ENCODE measurements at places on chromosomes 3 and 15.

GRCh38 chr3:49497606-49498005, 27.5 kb downstream of the DAG1 start:
- no peak for DNase-seq

DNA sequence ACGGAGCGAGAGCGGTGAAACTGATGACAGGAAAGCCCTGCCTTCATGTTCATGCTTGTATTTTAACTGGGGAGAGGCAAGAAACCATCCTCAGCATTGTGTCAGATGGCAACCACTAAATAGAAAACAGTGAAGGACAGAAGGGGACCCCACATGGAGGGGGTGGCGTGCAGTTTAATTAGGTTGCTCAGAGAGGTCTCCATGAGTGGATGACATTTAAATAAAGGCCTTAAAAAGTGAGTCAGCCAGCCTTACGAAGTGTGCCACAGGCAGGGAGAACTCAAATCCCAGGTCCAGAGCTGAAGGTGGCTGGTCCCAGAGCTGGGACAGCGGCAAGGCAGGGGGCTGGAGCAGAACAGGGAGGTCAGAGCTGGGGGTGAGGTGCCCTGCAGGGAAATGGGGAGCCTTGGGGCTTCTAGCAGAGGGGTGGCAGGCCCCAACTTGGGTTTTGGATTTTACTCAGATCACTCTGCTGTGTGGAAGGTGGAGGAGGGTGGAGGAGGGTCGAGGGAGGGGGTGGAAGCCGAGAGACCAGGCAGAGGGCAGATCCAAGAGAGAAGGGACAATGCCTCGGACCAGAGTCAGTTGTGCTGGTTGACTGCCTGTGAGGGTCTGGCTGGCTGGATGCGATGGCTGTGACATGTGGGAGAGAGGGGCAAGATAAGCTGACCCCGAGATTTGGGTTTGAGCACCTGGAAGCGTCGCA, 73.7 kb downstream of the KLF13 start:
- DNase-seq = no peak

GRCh38 chr15:36363335-36363734, 216.1 kb upstream of the CDIN1 start:
- DNase-seq = no peak

- no peak for DNase-seq
Measured at GRCh38 chr3:130258532-130258952, 86.9 kb upstream of the COL6A5 start.

DNA sequence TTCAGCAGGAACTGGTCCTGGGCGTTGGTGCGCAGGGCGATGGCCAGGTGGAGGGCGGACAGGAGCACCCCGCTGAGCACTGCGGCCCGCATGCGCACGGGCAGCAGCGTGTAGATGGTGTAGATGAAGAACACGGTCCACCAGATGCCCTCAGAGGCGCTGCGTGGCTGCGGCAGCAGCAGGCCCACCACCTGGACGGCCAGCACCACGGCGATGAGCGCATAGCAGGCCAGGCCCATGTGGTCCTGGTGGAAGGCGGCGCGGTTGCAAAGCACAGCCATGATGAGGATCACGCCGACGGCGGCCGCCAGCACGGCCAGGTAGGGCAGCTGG, 1.5 kb downstream of the ADCY5 start:
- no peak for DNase-seq

DNA sequence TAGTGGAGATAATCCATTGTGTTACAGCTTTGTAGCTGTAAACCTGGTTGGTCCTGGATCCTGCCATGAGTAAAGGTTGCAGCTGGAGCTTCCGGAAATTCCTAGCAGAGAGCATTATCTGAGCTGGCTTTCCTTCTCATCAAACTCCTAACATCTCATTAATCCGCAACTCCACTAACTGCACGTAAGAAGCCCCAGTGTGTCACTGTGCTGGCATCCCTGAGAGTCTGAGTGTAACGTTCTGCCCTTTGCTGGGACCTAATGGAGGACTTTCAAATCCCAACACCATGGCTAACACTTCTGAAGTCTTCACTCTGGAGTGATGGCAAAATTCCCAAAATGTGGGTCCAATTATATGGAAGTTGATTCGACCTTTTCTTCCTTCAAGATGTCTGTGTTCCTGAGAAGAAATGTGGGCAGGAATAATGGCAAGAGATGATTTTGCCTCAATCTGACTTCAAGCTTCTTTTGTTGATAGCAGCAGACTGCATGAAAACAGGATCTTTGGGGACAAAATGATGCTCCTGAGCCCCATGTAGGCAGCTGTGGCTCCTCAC, 9.6 kb upstream of the TRPM1 start:
- DNase-seq = no peak

GRCh38 chr3:50453907-50454306, 49.5 kb downstream of the CACNA2D2 start:
- DNase-seq = no peak
